ENCODE measurements at places on chromosomes 13 and 19.

GRCh38 chr19:39074205-39074692 is 9.9 kb upstream of the ACP7 start:
- DNase-seq = no peak

GRCh38 chr13:110444226-110444653 is 117.3 kb downstream of the RAB20 start:
- DNase-seq = no peak

DNA sequence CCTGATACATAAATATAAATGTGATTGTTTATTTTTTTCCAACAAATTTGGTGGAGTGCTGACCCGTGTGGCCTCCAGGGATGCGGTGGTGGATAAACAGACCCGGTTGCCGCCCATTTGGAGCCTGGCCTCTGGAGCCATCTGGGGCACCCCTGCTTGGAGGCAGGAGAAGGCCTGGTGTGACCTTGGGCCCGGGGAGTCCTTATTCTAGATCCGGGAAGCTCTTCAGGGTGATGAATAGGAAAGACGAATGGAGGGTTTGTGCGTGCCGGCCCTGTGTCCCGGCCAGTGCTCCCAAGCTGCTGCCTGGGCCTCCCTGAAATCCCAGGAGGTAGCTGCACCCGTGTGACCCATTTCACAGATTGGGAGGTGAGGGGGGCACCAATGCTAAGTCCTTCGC is 11.5 kb downstream of the PAK4 start:
- DNase-seq = no peak

- no peak for DNase-seq
Measured at GRCh38 chr13:110942248-110942981, 27.5 kb upstream of the ANKRD10 start.
